HAP-1 (cell line): ENCODE measurements at places on chromosomes 5 and 9.

DNA sequence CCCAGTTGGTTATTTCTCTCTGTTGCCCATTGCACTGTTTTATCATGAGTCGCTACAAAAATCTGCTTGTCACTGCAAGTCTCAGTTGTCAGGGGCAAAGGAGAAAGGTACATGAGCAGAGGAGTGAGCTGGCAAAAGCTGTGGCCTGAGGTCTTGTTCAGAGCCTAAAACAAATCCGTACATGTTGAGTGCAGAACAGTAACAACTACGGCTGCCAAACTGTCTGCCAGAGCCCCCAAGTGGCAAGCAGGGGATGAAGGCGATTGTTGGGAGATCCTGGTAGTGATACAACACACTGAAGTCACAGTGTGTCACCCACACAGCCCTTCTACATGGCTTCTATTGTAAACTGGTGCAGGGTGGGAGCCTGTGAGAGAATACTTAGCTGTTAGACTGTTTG lies 50.9 kb downstream of the BRINP1 start:
- DNase-seq = no peak

DNA sequence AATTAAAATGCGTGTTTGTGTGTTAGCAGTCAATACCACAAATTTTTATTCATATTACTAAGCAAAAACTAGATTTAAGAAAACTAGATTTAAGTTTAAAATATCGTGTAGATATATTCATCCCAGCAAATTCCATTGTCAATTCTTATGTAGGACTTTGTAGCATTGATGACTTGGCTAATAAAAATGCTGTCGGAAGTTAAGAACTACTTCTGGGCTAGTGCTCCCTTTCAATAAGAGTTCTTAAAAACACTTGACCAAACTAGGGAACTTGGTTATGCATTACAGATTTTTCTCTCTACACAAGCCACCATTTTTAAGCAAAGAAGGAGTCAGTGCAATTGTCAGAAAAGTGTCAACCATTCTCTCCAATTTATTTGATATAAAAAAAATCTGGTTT lies 68.7 kb upstream of the RAD23B start:
- DNase-seq = no peak

DNA sequence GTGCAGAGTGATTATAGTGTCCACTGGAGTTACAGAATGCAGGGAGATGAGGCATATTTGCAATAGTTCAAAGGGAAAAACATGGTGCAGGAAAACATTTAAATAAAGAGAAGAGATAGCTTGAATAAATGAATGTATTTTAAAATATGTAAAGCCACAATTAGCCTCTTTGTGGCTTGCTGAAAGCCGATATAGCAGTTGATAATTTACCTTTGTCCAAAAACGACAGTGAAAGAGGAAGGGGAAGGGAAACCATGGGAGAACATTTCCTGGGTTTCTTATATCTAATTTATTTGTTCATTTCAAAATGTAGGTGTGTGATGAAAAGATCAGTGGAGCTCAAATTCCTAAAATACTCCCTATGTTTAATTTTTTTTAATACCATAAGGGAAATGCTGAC lies 156.1 kb downstream of the DENND1A start:
- no peak for DNase-seq

DNA sequence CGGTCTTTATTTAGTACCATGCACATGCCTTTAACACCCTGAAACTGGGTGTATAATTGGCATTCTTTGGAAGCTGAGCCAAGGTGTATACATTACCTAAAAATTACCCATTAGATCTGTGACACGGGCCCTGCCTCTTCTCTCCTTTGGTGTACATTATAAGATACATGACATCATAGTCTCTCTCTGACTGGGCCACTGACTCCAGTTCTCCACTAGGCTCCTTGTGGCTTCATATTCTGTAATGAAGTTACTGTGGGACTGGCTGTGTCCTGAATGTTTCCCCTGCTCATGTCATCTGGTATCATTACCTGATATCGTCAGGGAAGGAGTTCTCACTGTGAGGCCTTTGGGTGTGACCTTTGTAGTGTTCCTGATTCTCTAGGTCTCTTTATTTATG lies 65.5 kb downstream of the NREP start:
- DNase-seq = no peak

GRCh38 chr9:31394015-31394473 lies 990.4 kb upstream of the ACO1 start:
- DNase-seq = peak; percentile 64

DNA sequence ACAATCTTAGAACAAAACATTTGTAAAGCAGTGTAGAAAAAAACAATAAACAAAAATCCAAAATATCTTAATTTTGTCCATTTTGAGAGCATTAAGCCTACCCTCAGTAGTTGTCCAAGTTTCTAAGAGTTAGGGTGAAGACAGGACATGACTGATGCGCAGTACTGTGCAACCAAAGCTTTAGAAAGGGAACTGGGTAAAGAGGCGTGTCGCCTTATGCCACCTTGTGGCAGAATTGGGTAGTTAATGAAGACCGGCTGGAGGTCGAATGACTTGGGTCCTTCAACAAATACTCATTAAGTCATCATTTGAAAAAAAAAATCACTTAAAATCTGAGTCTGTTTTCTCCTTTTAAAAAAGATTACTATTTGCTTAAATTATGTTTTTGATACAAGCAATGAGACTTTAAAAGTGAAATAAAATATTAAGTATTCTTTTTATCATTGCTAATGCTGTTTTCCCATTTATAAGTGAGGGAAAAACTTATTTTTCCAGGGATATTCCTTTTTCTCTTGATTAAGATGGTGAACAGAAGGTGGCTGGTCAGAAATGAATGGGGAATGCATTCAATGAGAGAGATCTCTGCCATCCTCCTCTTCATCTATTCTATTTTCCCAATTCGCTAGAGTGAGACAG lies 3.5 kb upstream of the RNF20 start:
- peak; percentile 76 for DNase-seq

GRCh38 chr5:148532969-148533670 lies 121.2 kb downstream of the HTR4 start:
- no peak for DNase-seq

GRCh38 chr5:14587150-14587549 lies 5.6 kb downstream of the OTULINL start:
- DNase-seq = no peak

DNA sequence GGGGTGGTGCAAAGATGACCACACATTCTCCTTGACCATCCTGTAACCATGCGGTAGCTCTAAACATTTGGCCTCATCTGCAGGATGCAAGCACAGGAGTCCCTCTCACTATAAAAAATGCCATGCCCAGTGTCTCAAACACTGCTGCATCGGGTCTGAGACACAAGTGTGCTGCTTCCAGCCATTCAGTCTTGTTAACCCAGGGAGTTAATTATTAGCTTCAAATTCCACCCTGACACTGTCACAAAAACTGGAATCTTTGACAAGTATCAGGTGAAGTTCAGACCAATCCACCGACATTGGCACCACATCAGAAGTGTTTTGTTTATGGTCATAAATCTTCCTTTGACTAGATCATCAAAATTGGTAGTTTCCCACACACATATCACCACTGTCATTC lies 119.1 kb upstream of the RASEF start:
- DNase-seq = no peak

GRCh38 chr9:128034821-128035652 lies 32.1 kb downstream of the NAIF1 start:
- DNase-seq = peak; percentile 60

DNA sequence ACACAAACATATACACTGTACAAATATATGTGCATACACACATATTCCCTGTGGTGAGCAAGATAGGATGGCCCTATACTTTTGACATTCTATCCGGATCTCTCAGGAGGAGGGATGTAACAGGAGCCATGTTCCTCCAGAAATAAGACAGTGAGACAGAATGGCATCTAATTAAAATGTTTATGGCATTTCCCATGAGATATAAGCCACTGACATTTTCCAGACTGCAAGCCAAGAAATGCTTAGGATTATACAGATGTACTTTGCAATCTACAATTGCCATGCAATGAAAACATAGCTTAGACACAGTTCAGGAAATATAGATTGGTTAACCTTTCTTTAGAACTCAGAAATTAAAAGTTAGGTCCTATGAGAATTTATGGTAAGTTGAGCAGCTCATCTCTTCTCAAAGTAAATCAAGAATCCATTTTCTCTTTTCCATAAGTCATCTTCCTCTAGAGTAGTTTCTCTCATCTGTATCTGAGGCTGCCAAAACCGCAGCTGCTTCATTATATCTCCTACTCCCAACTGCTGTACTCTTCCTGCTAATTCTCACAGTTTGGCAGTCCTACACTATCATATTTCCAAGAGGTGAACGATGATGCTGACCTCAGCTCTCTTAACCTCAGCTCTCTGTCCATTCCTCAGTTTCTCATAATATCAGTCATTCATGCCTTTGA lies 1719.1 kb downstream of the MAT2B start:
- DNase-seq = no peak

DNA sequence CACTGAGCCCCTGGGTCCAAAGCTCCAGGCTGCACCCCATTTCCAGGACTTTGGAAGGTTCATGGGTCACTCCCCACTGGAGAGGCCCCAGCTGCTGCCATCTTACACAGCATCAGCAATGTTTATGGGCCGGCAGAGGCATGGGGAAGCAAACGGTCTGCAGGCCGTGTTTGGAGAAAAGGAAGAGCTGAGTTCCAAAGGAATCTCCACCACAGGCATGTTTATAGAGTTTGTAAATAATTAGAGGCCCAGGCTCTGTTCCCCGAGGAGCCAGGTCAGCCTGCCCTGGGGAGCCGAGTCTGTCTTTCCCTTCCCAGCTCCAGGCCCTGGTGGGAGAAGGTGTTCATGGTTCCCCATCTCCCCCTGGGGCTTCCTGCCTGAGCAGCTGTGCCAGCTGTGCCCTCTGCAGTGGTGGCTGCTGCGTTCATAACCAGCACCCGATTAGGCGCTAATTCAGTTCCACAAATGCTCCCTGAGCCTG lies 64.8 kb downstream of the COL27A1 start:
- DNase-seq = no peak

- no peak for DNase-seq
These were observed 33.5 kb upstream of the TMEM252 start for GRCh38 chr9:68574150-68574549.

DNA sequence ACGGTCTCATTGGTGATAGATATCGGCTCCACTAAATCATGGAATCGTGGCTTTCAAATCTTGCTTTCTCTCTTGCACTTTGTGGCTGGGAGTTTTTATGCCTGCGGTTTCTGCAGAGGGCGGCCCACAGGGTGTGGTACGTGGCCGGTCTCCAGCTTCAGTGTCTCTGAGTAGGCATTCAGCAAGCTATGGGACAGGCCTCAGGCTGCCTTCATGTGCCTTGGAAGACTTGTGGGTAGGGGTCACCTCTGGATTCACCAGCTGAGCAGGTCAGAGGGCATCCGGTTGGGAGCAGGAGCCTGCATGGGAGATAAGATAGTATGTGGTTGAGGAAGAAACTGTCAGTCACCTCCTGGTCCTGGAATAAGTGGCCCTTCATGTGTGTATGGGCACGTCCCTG lies 47.7 kb downstream of the AMBP start:
- no peak for DNase-seq
